ENCODE measurements at places on chromosomes 2 and 18. TPM values are rescaled to one million over a fixed set of nuclear protein-coding genes. Genes with fewer than 3 reads are reported as not detected.

GRCh38 chr2:25381502-25381901 lies 39.8 kb upstream of the DNMT3A start:
- DNase-seq: no peak

- DNase-seq: no peak
Measured at GRCh38 chr18:2402084-2402483, 169.2 kb downstream of the METTL4 start.

DNA sequence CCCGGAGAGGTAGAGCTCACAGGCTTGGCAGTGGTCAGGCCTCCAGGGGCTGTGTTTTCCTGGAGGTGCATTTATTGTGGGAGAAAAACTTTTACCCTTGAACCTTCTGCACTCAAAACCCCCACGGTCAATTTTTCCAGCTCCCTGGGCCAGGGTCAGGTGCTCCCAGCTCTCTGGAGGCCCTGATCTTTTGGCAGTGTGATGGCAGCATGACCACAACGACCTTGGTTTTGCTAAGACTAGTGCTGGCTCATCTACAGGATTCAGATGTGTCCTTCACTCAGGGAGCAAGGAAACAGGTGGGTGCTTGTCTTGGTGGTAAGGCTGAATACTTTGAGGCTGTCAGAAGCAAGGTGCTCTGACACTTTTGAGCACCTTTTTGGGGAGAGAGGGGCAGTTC lies 92.3 kb downstream of the CCDC93 start:
- DNase-seq: no peak

GRCh38 chr2:150729495-150729955 lies 242.1 kb upstream of the RND3 start:
- no peak for DNase-seq

DNA sequence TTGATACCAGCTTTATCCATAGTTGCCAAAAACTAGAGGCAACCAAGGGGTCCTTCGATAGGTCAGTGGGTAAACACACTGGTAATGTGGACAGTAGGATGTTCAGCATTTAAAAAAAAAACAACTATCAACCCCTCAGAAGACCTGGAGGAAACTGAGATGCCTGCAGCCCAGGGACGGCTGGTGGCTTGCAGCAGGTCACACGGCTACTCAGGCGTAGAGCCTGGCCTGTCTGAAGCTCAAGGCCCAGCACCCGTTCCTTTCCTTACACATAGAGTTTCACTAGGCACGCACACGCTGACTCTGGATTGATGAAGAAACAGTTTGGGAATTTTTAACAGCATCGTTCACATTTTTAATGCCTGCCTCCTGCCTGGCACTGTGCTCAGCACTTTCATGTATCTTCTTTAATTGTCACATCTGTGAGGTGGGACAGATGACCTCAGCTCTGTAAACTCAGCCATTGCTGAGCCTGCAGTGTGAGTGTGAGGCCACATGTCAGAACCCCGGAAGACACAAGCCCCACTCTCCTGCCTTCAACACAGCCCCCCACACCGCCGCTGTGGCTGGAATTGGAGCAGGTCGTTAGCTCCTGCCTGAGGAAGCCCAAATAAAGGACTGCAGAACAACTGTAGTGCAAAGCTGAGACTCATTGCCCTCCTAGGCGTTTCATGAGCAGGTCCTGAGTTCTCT lies 40.7 kb downstream of the TRAPPC12 start:
- no peak for DNase-seq

DNA sequence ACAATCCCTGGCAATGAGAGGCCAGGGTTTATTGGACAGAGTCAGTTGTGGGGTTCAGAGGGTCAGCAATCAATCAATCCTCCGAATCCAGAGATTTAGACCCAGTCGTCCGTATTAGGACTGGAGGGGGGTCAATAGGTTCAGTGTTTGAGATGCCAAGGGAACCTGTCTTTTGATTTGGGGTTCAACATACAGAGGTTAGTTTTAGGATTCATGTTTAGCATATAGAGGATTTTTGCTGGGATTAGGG lies 292 bp downstream of the GMPPA start:
- DNase-seq: no peak

GRCh38 chr2:101736861-101737291 lies 39.4 kb downstream of the MAP4K4 start:
- DNase-seq: no peak

CELF4 gene
- polyA plus RNA-seq: 1.6 TPM

INPP5D gene
- polyA plus RNA-seq: 6.0 TPM

SERPINB2 gene
- not detected for polyA plus RNA-seq

All from H1 (cell line).